ENCODE measurements at places on chromosomes 5 and 9. TPM values are rescaled to one million over a fixed set of nuclear protein-coding genes. Genes with fewer than 3 reads are reported as not detected.

DNA sequence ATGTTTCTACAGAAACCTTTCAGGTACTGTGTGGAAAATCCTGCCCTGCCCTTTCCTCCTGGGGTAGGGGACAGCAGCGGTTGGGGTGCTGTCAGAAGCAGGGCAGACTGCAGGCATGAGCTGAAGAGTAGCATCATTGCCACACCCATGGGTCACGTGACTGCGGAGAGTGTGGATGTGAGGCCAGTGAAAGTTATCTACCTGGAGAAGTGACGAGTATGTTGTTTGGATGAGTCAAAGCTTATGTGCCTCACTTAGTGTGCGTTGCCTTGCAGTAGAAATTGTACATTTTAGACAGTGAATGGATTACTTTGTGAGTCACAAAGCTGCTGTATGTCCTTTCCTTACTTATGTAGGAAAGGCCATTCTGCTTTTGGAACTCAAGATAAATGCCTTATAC lies 21.7 kb upstream of the ACTBL2 start:
- DNase-seq, result no peak

- no peak for DNase-seq
These were observed 202.9 kb downstream of the AOPEP start for GRCh38 chr9:94929369-94929756.

The ANKRD55 gene
- 1.1 TPM for polyA plus RNA-seq

DNA sequence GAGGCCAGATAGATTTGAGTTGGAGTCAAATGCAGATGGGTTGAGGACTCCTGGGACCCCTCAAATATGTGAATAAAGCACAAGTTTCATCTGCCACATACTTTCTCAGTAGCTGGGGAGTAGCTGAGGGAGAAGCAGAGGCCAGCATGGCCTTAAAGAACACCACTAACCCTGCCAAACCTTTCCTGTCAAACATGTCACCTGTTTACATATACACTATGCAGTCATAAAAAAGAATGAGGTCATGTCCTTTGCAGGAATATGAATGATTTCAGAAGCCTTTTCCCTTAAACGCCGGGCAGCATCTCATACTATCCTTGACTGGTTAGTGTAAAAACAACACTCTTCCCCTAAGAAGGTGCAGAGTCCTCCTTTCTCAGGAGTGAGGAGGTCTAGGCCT lies 25.2 kb upstream of the HSD17B4 start:
- no peak for DNase-seq

DNA sequence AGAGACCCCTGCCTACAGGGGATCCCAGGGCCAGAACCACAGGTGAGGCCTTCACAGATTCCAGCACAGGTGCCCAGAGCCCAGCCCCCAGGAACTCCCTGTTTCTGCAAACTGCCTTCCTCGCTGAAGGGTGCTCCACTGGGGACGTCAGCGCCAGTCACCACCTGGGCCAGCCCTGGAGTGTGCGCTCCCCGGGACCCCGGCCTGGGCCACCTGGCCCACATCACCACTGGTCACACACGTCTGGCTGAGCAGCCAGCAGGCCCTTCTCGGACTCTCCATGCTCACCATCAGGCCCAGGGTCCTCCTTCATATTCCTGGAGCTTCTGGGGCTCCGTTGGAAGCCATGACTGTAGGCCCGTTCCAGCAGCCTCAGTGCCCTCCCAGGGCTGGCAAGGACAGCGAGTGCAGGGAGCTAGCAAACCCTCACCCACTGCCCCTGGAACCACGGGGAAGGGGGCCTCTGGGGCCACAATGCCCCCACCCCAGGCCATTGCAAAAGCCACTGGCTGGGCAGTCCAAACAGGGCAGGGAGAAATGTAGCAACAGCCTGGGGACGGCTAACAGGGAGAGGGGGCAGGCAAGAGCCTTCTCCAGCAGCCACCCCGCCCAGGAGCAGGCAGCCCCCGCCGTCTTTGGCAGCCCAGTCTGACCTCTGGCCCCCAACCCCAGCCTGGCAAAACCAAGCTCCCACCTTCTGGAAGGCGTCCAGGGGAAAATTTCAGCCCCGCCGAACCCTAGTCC lies 1.3 kb downstream of the AGPAT2 start:
- no peak for DNase-seq

The SV2C gene
- 0.07 TPM for polyA plus RNA-seq

The STC2 gene
- 2.0 TPM for polyA plus RNA-seq

GRCh38 chr5:71830681-71831539 lies 111.8 kb downstream of the CARTPT start:
- no peak for DNase-seq
